ENCODE measurements at places on chromosomes 7 and 10.

- DNase-seq, result no peak
Observed at GRCh38 chr7:31373337-31374289, 33.1 kb upstream of the NEUROD6 start.

DNA sequence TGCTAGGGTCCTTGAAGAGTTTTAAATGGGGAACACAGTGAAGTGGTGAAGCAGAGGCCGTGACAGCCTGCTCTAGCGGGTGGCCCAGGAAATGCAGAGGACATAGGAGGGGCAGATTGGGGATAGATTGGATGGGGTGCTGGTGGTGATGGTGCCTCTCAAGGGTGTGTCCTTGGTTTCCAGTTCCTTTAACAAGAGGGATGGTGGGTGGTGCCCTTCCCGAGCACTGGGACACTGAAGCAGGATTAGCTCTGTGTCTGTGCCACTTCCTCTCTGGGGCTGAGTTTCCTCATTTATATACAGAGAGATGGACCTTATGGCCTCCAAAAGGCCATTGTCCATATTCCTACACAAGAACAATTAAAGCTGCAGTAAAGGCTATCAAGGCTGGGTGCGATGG lies 285.5 kb downstream of the TCF7L2 start:
- no peak for DNase-seq

DNA sequence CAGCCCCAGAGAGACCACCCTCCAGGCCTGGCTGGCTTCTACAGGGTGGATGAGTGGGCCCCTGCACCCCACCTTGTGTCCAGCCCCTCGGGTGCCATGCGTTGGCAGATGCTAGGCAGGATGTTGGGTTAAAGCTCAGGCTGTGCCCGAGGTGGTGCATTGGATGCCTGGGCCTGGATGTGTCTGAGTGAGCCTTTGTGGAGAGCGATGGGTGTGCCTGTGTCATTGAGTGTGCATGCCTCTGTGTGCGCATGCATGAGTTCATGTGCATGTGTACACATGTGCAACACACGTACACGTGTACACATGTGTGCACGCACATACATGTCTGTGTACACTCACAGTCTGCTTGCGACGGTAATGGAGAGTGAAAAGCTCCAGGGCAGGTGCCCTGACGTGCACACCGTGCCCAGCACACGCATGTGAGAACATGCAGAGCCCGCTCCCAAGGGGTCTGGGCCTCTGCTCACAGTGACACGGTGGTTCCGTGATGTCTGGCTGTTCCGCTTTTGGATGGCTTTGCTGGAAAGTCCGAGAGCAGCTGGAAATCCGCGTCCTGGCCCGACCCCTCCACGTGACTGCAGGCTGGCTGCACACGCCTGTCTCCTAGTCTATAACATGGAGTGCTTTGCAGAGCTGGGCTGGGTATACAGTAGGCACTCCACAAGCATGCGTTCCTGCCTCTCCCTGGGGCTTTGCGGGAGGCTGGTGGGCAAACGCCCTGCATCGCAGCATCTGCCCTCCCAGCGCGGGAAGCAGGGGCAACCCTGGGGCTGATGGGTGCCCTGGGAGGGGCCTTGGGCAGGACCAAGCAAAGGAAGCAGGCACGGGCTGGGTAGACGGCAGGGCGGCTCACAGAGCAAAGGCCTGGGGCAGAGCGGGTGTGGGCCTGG lies 36.9 kb downstream of the ELFN1 start:
- no peak for DNase-seq

DNA sequence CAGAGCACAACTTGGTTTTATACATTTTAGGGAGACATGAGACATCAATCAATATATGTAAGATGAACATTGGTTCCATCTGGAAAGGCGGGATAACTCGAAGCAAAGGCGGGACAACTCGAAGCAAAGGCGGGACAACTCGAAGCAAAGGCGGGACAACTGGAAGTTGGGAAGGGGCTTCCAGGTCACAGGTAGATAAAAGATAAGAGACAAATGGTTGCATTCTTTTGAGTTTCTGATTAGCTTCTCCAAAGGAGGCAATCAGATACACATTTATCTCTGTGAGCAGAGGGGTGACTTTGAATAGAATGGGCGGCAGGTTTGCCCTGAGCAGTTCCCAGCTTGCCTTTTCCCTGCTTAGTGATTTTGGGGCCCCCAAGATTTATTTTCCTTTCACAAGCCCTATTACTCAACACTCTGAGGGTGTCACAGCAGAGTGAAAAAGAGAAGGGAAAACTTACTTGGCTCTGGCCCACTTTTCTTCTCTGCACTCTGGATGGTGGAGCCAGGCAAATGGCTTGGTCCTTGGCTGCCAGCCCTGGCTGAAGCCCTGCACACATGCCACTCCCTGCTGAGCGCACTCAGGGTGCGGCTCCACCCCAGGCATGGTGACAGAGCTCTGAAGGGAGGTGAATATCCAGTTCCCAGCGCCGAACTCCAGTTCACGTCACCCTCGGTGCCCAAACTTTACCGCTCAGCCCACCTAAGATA lies 46.7 kb downstream of the PARD3 start:
- no peak for DNase-seq

- no peak for DNase-seq
Observed at GRCh38 chr10:127034790-127035189, 129.6 kb downstream of the DOCK1 start.

GRCh38 chr10:26706206-26706605 lies 8.7 kb downstream of the PDSS1 start:
- DNase-seq, result no peak

GRCh38 chr10:77192402-77192801 lies 445.2 kb downstream of the KCNMA1 start:
- DNase-seq, result no peak
